ENCODE measurements at places on chromosomes 1 and 21.

DNA sequence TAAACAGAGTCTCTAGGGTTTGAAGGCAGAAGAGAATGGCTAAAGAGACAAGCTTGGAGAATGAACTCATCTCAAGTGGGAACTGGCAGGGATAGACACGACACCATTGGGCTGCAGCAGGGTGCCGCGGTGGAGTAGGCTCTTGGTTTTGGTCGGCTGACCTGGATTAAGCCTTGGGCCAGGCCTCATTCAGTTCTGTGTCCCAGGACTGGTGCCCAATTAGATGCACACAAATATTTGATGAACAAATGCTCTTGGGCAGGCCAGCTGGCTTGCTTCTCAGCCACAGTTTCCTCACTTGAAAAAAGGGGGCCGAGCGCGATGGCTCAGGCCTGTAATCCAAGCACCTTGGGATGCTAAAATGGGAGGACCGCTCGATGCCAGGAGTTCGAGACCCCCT, 53.4 kb upstream of the CITED4 start:
- DNase-seq: no peak

- no peak for DNase-seq
Observed at GRCh38 chr1:65840683-65841082, 48.0 kb downstream of the PDE4B start.

DNA sequence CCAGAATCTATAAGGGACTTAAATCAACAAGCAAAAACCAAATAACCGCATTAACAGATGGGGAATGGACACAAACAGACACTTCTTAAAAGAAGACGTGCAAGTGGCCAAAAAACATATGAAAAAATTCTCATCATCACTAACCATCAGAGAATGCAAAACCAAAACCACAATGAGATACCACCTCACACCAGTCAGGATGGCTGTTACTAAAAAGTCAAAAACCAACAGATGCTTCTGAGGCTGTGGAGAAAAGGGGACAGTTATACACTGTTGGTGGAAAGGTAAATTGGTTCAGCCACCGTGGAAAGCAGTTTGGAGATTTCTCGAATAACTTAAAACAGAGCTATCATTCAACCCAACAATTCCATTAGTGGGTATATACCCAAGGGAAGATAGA, 124.9 kb upstream of the OLIG2 start:
- no peak for DNase-seq

GRCh38 chr1:199956005-199956404, 71.5 kb upstream of the NR5A2 start:
- no peak for DNase-seq

Measured in kidney tubule cell (primary cell).